ENCODE measurements at places on chromosomes 1 and 21.

- H3K36me3 ChIP-seq, result peaks cover 3% of the 10 kb centered on the region
- no peak for DNase-seq
- peaks cover 13% of the 10 kb centered on the region for H3K4me1 ChIP-seq
- no peak overlapping the region for H3K4me3 ChIP-seq
- H3K27ac ChIP-seq, result no peak overlapping the region
- H3K27me3 ChIP-seq, result no peaks in the 10 kb centered on the region
These were observed 27.6 kb downstream of the RRP1B start for GRCh38 chr21:43686811-43687565.

DNA sequence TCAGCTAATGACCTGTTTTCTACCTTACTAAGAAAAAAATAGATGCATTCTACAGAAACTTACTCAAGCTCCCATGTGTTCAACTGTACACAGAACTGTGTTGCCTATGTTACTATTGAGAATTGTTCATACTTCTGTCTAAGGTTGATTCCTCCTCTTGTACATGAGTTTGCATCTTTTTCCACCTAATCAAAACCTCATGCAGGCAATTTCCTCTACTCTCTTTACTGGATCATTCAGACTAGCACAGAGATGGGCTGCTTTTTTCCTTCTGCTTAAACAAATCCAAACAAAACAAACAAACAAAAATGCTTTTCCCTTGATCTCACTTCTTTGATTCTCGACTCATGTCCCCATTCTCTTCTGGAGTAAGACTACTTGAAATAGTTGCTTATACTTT lies 58.8 kb upstream of the PTGFR start:
- no peaks in the 10 kb centered on the region for H3K27me3 ChIP-seq
- DNase-seq, result no peak
- H3K4me1 ChIP-seq, result no peaks in the 10 kb centered on the region
- no peak overlapping the region for H3K27ac ChIP-seq
- no peaks in the 10 kb centered on the region for H3K36me3 ChIP-seq

GRCh38 chr21:39082656-39083376 lies 100.4 kb downstream of the PSMG1 start:
- H3K27ac ChIP-seq, result no peak overlapping the region
- H3K4me1 ChIP-seq, result no peaks in the 10 kb centered on the region
- no peaks in the 10 kb centered on the region for H3K36me3 ChIP-seq
- H3K4me3 ChIP-seq, result no peak overlapping the region
- DNase-seq, result no peak
- H3K27me3 ChIP-seq, result no peaks in the 10 kb centered on the region

GRCh38 chr1:54695221-54695620 lies 20.4 kb upstream of the TTC4 start:
- H3K4me3 ChIP-seq, result no peak overlapping the region
- H3K27ac ChIP-seq, result no peak overlapping the region
- H3K36me3 ChIP-seq, result no peaks in the 10 kb centered on the region
- DNase-seq, result no peak

- no peak overlapping the region for H3K27ac ChIP-seq
- DNase-seq, result no peak
- H3K4me3 ChIP-seq, result no peak overlapping the region
- H3K36me3 ChIP-seq, result no peaks in the 10 kb centered on the region
These were observed 458 bp upstream of the KRTAP10-4 start for GRCh38 chr21:44572959-44573583.

- H3K27me3 ChIP-seq, result peaks cover 20% of the 10 kb centered on the region
- no peak within 1 kb of the TSS for H3K4me3 ChIP-seq
- H3K36me3 ChIP-seq, result no peaks in the 10 kb centered on the region
- no peak for DNase-seq
These were observed at the start of gene LPAR3 for GRCh38 chr1:84892705-84893618. Gene LPAR3 (minus strand): TSS chr1:84893206. CDS start chr1:84866120, 27,086 bp downstream.

- no peak overlapping the region for H3K4me3 ChIP-seq
- no peak for DNase-seq
- H3K27me3 ChIP-seq, result no peaks in the 10 kb centered on the region
- H3K36me3 ChIP-seq, result no peaks in the 10 kb centered on the region
- peaks cover 15% of the 10 kb centered on the region for H3K4me1 ChIP-seq
- H3K27ac ChIP-seq, result no peak overlapping the region
These were observed 39.8 kb downstream of the NEK7 start for GRCh38 chr1:198196630-198197029.

GRCh38 chr1:36446746-36447145 lies 3.5 kb downstream of the OSCP1 start:
- peaks cover 15% of the 10 kb centered on the region for H3K4me1 ChIP-seq
- no peak for DNase-seq
- no peak overlapping the region for H3K4me3 ChIP-seq
- no peaks in the 10 kb centered on the region for H3K36me3 ChIP-seq
- H3K27ac ChIP-seq, result no peak overlapping the region
- H3K27me3 ChIP-seq, result peaks cover 3% of the 10 kb centered on the region

- H3K27ac ChIP-seq, result no peak overlapping the region
- H3K4me3 ChIP-seq, result no peak overlapping the region
- no peaks in the 10 kb centered on the region for H3K36me3 ChIP-seq
- no peaks in the 10 kb centered on the region for H3K4me1 ChIP-seq
- DNase-seq, result no peak
These were observed 27.1 kb upstream of the GPR153 start for GRCh38 chr1:6288026-6288425.

DNA sequence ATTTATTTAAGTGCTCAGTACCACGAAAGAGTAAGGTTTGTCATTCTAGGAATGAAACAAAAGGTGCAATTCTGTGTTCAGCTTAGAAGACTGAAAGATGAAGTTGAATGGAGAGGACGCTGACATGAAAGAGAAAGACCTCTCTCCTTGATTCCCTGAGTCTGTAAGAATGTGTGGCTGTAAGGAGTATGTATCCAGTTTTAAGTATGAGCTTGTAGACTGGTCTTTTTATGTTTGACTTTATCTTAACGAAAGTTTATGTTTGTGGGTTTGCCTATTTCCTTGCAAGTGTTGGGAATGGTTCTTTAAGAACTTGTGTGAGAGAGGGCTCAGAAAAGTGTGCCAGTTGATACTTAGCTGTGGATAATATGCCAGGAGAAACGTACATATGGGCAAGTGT lies 1.4 kb downstream of the CHD1L start:
- H3K27me3 ChIP-seq, result no peaks in the 10 kb centered on the region
- H3K36me3 ChIP-seq, result no peaks in the 10 kb centered on the region
- H3K4me1 ChIP-seq, result peaks cover 27% of the 10 kb centered on the region
- no peak for DNase-seq

GRCh38 chr1:166859597-166859996 lies 16.5 kb downstream of the TADA1 start:
- no peaks in the 10 kb centered on the region for H3K27me3 ChIP-seq
- H3K27ac ChIP-seq, result no peak overlapping the region
- H3K4me3 ChIP-seq, result no peak overlapping the region
- H3K36me3 ChIP-seq, result peaks cover 72% of the 10 kb centered on the region

DNA sequence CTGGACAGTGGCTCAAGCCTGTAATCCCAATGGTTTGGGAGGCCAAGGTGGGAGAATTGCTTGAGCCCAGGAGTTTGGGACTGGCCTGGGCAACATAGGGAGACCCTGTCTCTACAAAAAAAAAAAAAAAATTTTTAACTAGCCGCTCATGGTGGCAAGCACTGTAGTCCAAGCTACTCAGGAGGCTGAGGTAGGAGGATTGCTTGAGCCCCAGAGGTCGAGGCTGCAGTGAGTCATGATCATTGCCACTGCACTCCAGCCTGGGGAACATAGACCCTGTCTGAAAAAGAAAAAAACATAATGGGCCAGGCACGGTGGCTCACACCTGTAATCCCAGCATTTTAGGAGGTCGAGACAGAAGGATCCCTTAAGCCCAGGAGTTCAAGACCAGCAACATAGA lies 5.3 kb downstream of the SPATC1L start:
- H3K36me3 ChIP-seq, result no peaks in the 10 kb centered on the region
- no peaks in the 10 kb centered on the region for H3K27me3 ChIP-seq
- DNase-seq, result no peak
- H3K27ac ChIP-seq, result no peak overlapping the region
- H3K4me1 ChIP-seq, result peaks cover 6% of the 10 kb centered on the region

DNA sequence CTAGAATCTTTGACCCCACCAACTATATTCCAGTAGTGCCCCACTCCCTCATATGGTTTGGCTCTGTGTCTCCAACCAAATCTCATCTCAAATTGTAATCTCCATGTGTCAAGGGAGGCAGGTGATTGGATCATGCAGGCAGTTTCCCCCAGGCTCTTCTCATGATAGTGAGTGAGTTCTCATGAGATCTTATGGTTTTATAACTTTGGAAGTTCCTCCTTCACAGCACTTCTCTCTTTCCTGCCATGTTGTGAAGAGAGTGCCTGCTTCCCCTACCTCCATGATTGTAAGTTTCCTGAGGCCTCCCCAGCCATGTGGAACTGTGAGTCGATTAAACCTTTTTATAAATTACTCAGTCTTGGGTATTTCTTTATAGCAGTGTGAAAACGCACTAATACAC lies 7.7 kb upstream of the SAMD13 start:
- H3K4me1 ChIP-seq, result peaks cover 4% of the 10 kb centered on the region
- DNase-seq, result no peak
- H3K27ac ChIP-seq, result no peak overlapping the region

DNA sequence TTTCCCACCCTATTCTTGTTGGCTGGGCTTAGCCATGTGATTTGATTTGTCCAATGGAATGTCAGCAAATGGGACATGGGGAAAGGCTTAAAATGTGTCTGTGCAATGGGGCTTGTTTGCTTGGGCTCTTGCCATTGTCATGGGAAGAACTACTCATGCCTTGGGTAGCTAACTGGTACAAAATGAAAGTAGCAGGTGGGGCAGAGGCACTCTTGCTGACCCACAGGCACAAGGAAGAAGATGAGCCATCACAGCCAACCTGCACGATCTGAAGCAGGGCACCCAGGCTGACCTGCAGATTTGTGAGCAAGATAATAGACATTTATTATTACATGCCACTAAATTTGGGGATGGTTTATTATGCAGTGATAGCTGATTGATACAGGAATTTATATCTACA lies 305.9 kb upstream of the CAMK1G start:
- no peak overlapping the region for H3K4me3 ChIP-seq
- DNase-seq, result no peak
- no peaks in the 10 kb centered on the region for H3K4me1 ChIP-seq
- no peak overlapping the region for H3K27ac ChIP-seq

GRCh38 chr1:170661646-170662411 lies 2.1 kb upstream of the PRRX1 start:
- H3K4me1 ChIP-seq, result peaks cover 14% of the 10 kb centered on the region
- H3K27me3 ChIP-seq, result peaks cover 83% of the 10 kb centered on the region
- DNase-seq, result no peak
- no peak overlapping the region for H3K27ac ChIP-seq
- no peaks in the 10 kb centered on the region for H3K36me3 ChIP-seq

DNA sequence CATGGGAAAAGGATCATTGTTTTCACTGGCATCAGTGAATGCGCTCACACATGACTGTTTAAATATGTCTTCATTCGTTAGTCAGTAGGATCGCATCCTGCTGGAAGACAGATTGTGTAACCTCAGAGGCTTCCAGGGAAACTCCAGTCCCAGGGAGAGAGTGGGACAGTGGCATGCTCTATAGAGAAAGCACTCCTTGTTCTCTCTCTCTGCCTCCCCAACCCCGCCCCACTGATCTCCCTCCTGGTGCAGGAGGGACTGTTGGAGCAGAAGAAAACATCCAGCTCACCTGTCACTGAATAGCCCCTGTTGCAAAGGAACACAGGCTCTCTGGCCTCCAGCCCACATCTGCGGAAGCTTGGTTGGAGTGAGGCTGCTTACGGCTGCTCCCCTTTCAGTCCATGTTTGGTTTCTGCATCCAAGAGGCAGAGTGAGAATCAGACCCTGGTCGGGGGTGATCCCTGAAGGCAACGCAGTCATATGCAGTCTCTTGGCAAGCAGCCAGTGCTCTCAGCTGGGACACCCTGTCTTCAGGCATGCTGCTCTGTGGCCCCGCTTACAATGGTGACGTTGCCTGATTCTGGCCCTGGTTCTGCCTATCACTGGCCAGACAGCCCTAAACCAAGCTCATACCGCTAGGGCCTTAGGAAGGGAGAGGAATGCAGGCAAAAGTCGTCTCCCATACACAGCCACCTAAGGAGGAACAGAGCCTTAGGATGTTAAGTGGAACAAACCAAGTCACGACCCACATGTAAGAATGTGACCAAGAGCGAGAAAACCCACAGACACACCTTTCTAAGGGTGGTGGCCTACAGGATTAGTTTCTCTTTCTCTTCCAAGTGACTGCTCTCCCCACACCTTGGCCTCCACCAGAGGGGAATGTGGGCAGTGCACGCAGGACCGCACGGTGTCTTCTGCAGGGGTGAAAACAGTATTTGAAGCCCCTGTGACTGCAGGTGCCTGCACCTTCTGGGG lies 39.7 kb downstream of the BACE2 start:
- no peak overlapping the region for H3K4me3 ChIP-seq
- DNase-seq, result no peak
- H3K4me1 ChIP-seq, result peaks cover 5% of the 10 kb centered on the region
- peaks cover 4% of the 10 kb centered on the region for H3K36me3 ChIP-seq

- no peaks in the 10 kb centered on the region for H3K4me1 ChIP-seq
- H3K27me3 ChIP-seq, result no peaks in the 10 kb centered on the region
- no peak overlapping the region for H3K4me3 ChIP-seq
- no peaks in the 10 kb centered on the region for H3K36me3 ChIP-seq
- no peak overlapping the region for H3K27ac ChIP-seq
These were observed 3.1 kb upstream of the DDR2 start for GRCh38 chr1:162629077-162629627.

GRCh38 chr21:19864476-19864875 lies 1133.7 kb upstream of the NCAM2 start:
- no peak for DNase-seq
- no peaks in the 10 kb centered on the region for H3K4me1 ChIP-seq
- H3K4me3 ChIP-seq, result no peak overlapping the region
- no peaks in the 10 kb centered on the region for H3K36me3 ChIP-seq

DNA sequence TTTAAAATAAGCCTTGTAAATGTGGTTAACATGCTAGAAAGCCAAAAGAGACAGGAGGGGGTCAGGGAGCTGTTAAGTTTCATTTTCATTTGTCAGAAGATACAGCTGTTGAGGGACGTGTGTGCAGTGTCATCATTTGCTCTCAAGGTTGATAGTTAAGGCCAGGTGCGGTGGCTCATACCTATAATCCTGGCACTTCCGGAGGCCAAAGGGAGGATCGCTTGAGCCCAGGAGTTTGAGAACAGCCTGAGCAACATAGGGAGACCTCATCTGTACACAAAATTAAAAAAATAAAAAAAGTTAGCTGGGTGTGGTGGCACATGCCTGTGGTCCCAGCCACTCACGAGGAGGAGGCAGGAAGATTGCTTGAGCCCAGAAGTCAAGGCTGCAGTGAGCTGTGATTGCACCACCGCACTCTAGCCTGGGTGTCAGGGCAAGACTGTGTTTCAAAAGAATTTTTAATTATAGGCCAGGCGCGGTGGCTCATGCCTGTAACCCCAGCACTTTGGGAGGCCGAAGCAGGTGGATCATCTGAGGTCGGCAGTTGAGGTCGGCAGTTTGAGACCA lies 22.7 kb downstream of the ZBTB8OS start:
- DNase-seq, result peak; percentile 38
- peaks cover 12% of the 10 kb centered on the region for H3K4me1 ChIP-seq
- no peak overlapping the region for H3K4me3 ChIP-seq
- no peaks in the 10 kb centered on the region for H3K27me3 ChIP-seq

DNA sequence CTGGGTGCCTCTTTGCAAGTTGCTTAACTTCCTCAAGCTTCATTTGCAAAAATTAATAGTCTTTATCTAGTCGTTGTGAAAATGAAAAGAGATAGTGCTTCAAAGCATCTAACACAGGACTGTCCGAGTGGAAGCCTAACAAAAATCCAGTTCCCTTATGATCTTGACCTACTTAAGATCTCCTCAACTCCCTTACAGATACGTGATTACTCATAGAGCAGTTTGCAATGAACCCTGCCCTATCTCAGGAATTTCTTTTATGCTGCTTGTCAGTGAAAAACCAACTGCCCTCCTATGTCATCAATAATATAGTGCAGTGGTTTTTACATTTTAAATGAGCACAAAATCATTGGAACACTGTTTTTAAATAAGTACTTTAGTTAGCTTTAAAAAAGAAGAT lies 314.3 kb downstream of the BACH1 start:
- DNase-seq, result no peak
- no peak overlapping the region for H3K27ac ChIP-seq
- no peak overlapping the region for H3K4me3 ChIP-seq
- H3K27me3 ChIP-seq, result no peaks in the 10 kb centered on the region

Measured in B cell (primary cell).